DMS53 (cell line): ENCODE measurements at places on chromosomes 3 and 15.

GRCh38 chr3:52144034-52144795 lies 10.0 kb downstream of the POC1A start:
- DNase-seq: peak; percentile 66

DNA sequence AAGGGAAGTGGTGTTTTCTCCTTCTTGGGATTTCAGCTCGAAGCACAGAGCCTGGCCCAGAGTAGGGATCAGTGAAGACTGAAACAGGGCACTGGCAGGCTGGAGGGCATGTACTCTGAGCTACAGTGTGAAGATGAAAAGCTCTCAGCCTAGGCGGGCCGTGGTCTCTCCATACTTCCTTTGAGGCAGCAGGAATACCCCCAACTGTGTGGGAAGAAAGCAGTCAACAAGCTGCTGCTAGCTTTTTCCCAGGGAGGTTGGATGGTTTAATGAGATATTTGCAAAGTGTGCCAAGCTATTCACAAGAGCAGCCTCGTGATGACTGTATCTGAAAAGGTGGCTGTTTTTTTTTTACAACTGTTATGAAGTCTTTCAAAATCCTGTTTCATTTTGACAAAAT lies 47.2 kb downstream of the NMNAT3 start:
- no peak for DNase-seq

DNA sequence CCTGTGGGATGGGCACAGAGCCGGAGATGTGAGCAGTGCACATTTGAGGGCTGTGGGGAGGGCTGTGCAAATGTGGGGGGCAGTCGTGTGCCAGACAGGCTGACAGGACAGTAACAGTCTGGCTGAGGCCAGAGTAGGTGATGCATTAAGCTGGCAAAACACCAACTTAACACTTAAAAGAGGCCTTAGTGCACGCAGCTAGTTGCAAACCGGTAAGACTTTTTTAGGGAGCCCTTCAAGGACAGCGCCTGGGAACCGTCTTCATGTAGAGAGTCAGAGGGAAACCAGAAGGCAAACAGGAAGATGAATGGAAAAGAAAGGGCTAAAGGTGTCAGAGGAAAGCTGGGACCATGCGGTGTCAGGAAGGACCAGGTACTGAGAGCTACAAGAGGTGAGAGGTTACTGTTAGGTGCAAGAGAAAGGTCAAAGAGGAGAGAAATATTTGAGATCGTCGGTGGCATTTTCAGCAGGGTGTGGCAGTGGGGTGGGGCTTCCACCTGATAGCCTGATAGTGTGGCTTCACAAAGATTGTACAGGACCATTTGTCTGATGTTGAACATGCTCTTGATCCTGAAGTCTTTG lies 30.0 kb upstream of the CHD2 start:
- no peak for DNase-seq

DNA sequence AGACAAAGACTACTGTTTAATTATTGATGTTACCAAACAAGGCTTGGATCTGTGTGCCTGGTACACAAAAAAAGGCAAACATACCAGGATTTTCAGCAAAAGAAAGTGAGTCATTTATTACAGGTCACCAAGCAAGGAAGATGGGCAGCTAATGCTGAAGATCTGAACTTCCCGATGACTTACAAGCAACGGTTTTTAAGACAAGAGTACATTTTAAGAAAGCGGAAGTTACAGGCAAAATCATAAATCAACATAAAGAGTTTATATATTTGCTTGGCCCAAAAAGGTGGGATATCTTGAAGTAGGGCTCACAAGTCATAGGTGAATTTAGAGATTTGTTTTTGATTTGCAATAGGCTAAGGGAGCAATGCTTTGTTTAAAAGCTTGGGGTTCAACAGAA lies 125.4 kb upstream of the SPATA16 start:
- peak; percentile 10 for DNase-seq

DNA sequence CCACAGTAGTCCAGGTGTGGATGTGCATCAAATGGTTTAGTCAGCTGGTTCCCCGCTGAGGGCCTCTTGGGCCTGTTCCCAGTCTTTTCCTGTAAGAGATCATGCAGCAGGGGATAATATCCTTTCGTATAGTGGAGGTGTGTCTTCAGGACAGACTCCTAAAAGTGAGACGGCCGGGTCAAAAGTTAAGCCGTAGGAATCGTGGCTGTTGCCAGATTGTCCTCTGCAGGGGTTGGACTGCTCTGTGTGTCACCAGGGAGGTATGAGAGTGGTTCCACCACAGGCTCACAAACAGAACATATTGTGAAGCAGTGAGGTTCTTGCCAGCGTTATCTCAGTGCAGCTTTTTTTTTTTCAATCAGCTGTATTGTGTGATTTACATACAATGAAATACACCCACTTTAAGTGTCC lies 95.0 kb downstream of the VGLL4 start:
- peak; percentile 35 for DNase-seq

GRCh38 chr3:50961386-50961785 lies 286.7 kb downstream of the DOCK3 start:
- DNase-seq: no peak

- DNase-seq: no peak
These were observed 143.2 kb upstream of the TLE3 start for GRCh38 chr15:70240820-70241430.

DNA sequence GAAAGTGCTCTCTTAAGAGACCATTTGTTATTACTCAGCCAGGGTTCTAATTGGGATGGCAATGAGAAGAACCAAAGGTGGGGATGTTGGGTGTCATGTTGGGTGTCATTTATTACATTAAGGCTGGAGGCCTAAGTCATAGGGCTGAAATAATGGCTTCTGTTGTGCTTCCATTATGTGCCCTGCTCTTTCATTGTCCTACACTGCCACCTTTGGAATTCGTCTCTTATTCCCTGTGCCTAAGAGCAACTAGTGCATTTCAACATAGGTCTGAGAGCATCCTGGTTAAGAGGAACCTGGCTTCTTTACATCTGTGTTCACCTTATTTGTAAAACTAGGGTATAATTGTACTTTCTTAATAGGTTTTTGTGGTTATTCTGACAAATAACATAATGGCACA lies 32.2 kb downstream of the RIOX2 start:
- peak; percentile 49 for DNase-seq

DNA sequence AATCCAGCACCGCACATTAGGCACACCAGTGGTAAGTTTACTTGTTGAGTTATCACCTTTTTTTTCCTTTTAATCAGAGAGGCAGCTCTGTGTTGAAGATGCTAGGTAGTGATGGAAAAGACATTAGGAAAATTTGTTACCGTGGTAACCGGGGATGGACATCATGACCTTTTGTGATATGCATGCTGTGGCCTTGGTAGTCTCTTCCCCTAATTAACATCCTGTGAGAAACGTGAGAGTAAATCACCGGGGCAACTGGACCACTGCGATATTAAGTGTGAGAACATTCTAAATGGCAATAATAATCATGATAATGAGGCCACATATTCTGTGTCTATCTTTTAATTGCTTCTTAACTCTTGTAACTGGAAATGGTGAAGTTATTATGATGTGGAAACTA lies 362.0 kb downstream of the CACNA2D3 start:
- DNase-seq: no peak

GRCh38 chr3:18119866-18120265 lies 305.3 kb downstream of the SATB1 start:
- no peak for DNase-seq

GRCh38 chr3:18779704-18780103 lies 354.6 kb upstream of the SATB1 start:
- DNase-seq: no peak

DNA sequence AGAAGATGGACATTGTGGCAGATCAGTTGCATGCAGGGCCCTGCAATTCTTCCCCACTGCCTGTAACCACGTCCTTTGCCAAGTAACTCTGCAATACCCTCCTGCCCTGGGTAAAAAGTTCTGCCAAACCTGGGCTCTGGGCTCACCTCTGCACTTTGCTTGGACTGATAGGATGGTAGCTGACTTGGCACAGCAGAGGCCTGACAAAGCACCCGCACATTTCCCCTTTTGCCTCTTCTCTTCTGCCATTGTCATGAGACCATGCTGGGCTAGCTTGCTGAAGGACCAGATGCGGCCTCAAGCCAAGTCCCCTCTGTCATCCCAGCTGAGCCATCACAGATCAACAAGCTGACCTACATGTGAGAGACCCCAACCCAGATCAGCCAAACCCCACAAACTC lies 122.4 kb downstream of the SMAD6 start:
- no peak for DNase-seq

DNA sequence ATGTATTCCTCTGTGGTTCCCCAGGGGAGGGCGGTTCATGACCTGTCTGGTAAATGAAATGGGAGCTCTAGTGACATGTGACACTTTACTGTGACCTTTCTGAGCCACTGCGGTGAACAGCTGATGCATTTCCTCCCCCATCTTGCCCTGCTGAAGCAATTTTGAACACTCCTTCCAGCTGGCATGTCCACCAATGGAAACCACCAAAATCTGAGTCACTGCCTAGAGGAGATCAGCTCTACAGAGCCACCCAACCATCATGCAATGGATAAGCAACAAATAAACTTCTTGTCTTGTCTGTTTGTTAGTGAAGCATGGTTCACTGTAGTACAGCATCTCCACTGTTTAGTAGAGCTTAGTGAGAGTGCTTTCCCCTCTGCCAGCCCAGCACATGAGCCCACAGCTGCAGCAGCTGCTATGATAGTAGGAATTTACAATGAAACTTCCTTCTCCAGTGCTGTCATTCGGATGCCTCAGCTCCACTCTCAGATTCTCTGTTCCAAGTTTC lies 479.4 kb downstream of the NTRK3 start:
- DNase-seq: no peak

GRCh38 chr3:50658416-50658815 lies 16.3 kb upstream of the DOCK3 start:
- DNase-seq: no peak

DNA sequence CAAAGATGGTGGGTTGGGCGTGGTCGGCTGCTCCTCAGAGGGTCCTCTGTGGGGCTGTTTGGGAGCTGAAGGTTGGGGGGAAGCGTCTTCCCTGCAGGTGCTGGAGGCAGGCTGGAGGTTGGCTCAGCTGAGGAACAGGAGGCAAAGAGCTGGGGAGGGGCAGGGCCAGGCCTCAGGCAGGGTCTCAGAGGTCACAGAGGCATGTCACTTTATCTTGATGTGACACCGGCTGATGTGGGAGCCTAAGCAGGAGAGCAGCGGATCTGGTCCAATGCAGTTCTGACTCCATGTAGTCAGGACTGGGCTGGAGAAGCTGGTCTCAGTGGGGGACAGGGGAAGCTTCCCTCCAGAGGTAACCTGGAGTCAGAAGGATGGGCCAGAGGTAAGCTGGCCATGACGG lies 7.7 kb upstream of the GNAT1 start:
- DNase-seq: no peak

DNA sequence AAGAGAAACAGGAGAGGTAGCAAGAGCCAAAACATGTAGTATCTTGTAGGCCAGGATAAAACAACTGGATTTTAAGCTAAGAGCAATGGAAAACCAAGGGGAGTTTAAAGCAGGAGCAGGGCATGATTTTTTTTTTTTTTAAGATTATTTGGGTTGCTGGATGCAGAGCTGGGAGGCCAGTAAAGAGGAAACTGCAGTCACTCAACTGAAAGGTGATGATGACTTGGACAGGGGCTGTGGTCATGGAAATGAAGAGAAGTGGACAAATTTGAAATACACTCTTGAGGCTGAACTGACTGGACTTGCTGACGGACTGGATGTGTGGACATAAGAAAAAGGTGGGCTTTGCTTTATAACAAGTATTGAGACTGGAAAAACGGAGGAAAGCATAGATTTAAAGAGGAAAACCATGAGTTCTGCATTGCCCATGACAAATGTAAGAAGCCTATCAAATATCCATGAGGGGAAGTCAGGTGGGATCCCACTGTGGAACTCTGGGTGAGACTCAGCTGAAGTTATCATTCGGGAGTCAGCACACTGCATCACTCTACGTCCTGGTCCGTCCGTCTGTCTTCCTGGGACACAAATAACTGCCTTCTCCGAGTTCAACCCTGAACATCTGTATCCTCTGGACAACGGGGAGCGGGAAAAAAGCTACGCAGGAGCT lies 688 bp downstream of the XPC start:
- DNase-seq: peak; percentile 8

GRCh38 chr15:23420806-23421575 lies 26.1 kb downstream of the GOLGA6L2 start:
- DNase-seq: no peak

DNA sequence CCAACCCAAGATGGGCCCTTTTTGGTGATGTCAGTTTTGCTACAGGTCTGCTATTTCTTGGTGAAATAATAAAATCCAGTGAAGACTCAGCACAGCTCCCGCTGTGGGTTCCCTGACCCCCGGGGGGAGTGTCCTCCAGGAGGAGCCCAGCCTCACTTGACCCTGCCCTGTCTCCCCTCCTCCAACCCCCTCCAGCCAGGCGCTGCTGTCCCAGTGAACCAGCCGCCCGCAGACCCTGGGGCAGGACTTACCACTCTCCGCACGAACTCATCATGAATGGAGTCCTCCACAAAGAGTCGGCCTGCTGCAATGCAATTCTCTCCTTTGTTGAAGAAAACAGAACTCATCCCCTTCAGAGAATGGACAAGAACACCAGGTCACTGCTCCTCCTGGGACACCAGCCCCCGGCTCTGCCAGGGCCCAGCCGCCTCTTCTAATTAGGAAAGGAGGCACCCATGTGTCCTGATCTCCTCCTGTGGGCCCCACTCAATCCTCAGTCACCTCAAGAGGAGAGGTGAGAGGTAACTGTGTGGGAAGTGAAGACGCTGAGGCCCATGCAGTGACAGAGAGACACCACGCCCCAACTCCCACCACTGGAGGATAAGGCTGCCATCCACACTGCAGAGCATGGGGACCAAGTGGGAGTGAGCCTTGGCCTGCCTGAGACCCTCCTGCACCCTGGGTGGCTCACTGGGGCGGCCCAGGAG lies 28.8 kb upstream of the SLC41A3 start:
- no peak for DNase-seq

DNA sequence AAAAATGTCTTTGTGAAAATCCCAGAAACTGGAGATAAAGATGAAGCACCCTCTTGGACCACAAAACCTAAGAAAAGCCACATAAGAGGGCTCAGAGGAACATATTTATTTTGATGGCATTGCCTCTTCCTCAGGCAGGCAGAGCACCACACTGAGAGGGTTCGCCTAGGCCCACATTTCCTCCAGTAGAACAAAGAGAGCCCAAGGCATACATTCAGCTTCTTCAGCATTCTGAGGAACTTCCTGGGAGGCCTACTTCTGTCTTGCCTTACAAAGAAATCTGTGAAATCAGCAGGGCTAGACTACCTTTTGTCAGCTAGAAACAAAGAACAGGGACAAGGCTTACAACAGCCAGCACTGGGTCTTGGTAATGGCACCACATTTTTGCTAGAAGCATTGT lies 1325.3 kb downstream of the SI start:
- no peak for DNase-seq
